ENCODE measurements at places on chromosomes 7 and 10. TPM values are rescaled to one million over a fixed set of nuclear protein-coding genes. Genes with fewer than 3 reads are reported as not detected.

TAS2R38 gene
- not detected for total RNA-seq

C7orf33 gene
- not detected for total RNA-seq

EEPD1 gene
- total RNA-seq = 1.4 TPM

KNDC1 gene
- not detected for total RNA-seq

HKDC1 gene
- 0.61 TPM for total RNA-seq

PON3 gene
- 0.40 TPM for total RNA-seq

DNAJB9 gene
- total RNA-seq = 11.5 TPM

DNA sequence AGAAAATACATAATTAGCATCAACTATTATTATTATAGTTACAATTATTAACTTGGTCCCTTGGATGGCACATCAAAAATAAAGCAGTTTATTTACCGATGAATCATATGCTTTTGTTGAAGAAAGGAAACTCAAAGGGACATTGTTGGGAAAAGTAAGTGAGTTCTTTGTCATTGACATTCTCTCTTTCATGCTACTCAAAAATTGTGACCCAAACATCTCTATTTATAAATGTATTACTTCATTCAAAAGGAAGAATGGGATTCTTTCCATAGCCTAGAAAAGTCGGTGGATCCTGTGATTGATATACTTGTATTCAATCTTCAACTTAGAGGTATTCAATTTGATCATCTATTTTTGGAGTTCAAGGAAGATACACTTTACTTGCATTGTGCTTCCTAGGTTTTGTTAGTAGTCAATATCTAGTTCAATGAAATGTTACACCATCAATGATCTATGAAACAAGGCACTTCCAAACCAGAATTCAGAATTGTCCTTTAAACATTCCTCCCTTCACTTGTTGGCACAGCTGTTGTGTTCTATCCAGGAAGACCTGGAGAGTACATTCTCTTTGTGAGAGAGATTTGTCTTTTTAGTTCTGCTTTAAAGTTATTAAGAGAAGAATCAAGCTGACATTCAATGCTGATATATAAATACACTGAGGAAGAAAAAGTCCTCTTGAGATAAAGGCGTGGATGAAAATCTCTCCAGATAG is 235.2 kb downstream of the TMEM26 start:
- no peaks in the 10 kb centered on the region for H3K4me1 ChIP-seq
- DNase-seq = no peak
- no peak overlapping the region for H3K4me3 ChIP-seq
- no peaks in the 10 kb centered on the region for H3K36me3 ChIP-seq
- no peak overlapping the region for H3K27ac ChIP-seq
- H3K27me3 ChIP-seq = peaks cover 3% of the 10 kb centered on the region

DNA sequence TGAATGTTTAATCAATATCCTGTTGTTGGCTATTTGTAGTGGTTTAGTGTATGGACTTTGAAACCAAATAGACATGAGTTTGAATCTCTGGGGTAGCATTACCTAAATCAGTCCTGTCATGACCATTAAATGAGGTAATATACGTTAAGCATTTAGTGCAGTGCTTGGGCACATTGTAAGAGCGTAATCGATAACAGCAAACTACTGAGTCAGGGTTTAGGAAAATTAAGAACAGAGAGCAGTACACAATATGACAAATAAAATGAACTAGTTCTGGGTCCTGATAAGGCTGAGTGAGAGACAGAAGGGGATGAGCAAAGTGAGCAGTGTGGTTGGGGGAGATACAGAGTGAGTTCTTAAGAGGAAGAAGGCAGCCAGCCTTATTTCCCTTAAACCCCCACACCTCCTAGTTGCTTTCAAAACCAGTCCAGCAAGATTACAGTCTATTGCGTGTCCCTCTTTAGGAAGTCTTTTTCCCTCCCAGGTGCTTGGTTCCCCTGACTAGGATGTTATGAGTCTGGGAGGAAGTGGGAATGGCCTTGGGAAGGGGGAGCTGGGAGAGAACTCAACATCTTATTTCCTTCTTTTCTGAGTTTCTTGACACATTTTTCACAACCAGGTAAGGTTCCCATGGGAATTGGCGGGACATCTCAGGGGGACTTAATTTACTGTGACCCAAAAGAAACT is 171.0 kb downstream of the SND1 start:
- no peaks in the 10 kb centered on the region for H3K27me3 ChIP-seq
- peaks cover 2% of the 10 kb centered on the region for H3K36me3 ChIP-seq
- no peak for DNase-seq

GRCh38 chr7:106313456-106313901 is 28.7 kb upstream of the NAMPT start:
- peaks cover 5% of the 10 kb centered on the region for H3K27me3 ChIP-seq
- no peak overlapping the region for H3K4me3 ChIP-seq
- no peak for DNase-seq

- peaks cover 34% of the 10 kb centered on the region for H3K4me1 ChIP-seq
- no peaks in the 10 kb centered on the region for H3K27me3 ChIP-seq
- peaks cover 31% of the 10 kb centered on the region for H3K36me3 ChIP-seq
- peak; percentile 52 for DNase-seq
- no peak overlapping the region for H3K4me3 ChIP-seq
Observed at GRCh38 chr7:36526863-36527548, 137.3 kb downstream of the ANLN start.

GRCh38 chr7:90351987-90352386 is 5.5 kb downstream of the GTPBP10 start:
- no peak overlapping the region for H3K4me3 ChIP-seq
- H3K27ac ChIP-seq = no peak overlapping the region
- peaks cover 61% of the 10 kb centered on the region for H3K36me3 ChIP-seq
- H3K27me3 ChIP-seq = no peaks in the 10 kb centered on the region
- no peak for DNase-seq

GRCh38 chr10:86310702-86311101 is 55.9 kb downstream of the GRID1 start:
- no peaks in the 10 kb centered on the region for H3K36me3 ChIP-seq
- no peak overlapping the region for H3K27ac ChIP-seq
- no peaks in the 10 kb centered on the region for H3K4me1 ChIP-seq
- H3K27me3 ChIP-seq = peaks cover 3% of the 10 kb centered on the region
- no peak for DNase-seq
- no peak overlapping the region for H3K4me3 ChIP-seq

DNA sequence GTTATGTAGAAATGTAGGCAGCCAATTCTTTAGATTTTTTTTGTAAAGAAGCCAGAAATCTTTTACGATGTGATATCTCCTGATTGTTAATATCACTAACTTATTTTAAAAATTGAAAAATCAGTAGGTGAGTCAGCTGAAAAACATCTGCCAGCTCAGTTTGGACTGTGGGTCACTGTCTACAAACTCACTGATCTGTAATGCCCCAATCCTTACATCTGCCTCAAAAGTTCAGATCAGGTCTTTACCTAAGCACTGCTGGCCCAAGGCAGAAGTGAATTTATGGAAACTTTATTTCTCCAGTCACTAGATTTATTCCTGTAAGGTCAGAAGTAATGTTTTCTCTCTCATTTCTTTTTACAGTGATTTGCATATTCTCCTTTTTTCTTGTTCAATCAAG is 31.0 kb upstream of the FAM13C start:
- no peaks in the 10 kb centered on the region for H3K4me1 ChIP-seq
- DNase-seq = no peak
- no peaks in the 10 kb centered on the region for H3K36me3 ChIP-seq
- H3K27me3 ChIP-seq = no peaks in the 10 kb centered on the region

- no peaks in the 10 kb centered on the region for H3K4me1 ChIP-seq
- no peaks in the 10 kb centered on the region for H3K36me3 ChIP-seq
- no peaks in the 10 kb centered on the region for H3K27me3 ChIP-seq
Observed at GRCh38 chr7:79786187-79786586, 332.7 kb upstream of the MAGI2 start.

DNA sequence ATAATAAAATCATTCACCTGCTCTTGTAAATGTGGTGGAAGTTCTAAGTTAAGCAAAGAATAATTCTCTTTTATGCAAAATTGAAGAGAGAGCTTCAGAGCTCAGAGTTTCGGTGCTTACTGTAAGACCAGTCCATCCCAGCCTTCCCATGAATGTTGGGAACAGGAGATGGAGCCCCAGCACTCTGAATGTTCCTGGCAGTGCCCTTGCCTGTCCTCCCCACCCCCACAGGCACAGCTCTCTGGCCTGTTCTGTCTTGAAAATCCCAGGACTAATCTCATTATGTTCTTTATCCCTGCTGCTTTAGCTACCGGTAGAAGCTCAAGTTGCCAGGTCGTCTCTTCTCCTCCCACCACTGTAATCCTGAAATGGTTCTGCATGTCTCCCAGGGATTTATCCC is 29.1 kb upstream of the LHFPL3 start:
- H3K4me1 ChIP-seq = no peaks in the 10 kb centered on the region
- no peak overlapping the region for H3K27ac ChIP-seq
- no peak overlapping the region for H3K4me3 ChIP-seq
- H3K27me3 ChIP-seq = no peaks in the 10 kb centered on the region

DNA sequence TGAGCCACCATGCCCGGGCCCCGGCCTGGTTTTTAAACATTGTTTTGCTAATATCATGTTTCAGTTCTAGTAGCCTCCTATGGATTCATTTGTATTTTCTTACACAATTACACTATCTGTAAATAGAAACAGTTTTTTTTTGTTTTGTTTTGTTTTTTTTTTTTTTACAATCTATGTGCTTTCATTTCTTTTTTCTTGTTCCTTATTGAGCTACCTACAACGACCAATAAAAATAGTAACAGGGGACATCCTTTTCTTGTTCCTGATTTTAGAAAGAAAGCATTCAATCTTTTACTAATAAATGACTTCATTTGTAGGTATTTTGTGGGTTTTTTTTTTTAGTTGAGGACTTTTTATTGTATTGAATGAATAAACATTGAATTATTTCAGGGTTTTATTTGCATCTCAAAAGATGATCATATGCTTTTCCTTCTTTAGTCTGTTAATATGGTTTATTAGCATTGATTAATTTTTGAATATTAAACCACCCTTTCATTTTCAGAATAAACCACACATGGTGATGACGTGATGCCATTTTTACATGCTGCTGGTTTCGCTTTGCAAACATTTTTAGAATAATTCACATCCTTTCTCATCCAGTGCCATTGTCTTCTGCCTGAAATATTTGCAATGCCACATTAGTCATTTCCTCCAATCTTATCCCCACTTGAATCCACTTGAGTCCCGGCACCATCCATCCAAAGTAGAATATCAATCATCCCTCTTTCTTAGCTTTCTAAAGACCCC is 18.1 kb upstream of the AKR1E2 start:
- DNase-seq = no peak
- H3K4me1 ChIP-seq = no peaks in the 10 kb centered on the region
- no peak overlapping the region for H3K27ac ChIP-seq
- peaks cover 7% of the 10 kb centered on the region for H3K27me3 ChIP-seq
- H3K4me3 ChIP-seq = no peak overlapping the region
- H3K36me3 ChIP-seq = no peaks in the 10 kb centered on the region

DNA sequence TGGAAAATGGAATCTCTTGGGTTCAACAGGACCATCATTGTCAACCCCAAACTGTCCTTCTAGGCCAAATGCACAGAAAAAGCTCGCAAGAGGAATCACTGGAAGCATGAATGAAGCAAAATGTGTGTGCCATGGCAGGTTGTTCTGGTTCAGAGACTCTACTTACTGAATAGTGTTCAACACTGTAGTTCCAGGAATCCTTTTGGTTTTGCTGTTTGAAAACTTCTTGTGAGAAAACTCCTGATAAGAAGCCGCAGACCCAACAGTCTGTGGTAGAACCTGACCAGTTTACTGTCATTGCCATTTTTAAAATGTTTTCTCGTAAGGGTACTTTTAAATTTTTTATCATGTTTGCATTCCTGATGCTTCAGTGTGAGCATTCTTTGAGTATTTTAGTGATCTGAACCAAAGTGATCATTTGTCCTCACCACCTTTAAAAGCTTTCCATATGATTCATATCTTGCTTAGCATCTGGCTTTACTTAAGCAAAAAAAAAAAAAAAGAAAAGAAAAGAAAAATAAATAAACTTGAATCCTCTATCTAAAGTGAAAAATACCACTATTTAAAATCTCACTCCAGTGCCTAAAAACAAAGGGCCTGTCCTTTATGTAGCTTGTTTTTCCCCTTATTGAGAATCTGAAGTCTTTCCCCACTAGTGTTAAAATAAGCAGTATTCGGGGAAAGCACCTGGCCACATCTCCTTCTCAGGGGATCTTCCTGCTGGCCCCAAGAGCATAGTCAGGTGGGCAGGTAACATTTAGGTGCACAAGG is 92.4 kb downstream of the WNT2 start:
- H3K27ac ChIP-seq = no peak overlapping the region
- H3K4me1 ChIP-seq = no peaks in the 10 kb centered on the region
- H3K27me3 ChIP-seq = peaks cover 2% of the 10 kb centered on the region
- no peak overlapping the region for H3K4me3 ChIP-seq
- no peaks in the 10 kb centered on the region for H3K36me3 ChIP-seq
- no peak for DNase-seq

GRCh38 chr7:18521945-18522566 is 26.5 kb downstream of the HDAC9 start:
- no peak for DNase-seq
- no peaks in the 10 kb centered on the region for H3K27me3 ChIP-seq
- peaks cover 1% of the 10 kb centered on the region for H3K36me3 ChIP-seq
- H3K4me1 ChIP-seq = peaks cover 9% of the 10 kb centered on the region
- H3K4me3 ChIP-seq = no peak overlapping the region
- H3K27ac ChIP-seq = peak overlapping the region; percentile 77

DNA sequence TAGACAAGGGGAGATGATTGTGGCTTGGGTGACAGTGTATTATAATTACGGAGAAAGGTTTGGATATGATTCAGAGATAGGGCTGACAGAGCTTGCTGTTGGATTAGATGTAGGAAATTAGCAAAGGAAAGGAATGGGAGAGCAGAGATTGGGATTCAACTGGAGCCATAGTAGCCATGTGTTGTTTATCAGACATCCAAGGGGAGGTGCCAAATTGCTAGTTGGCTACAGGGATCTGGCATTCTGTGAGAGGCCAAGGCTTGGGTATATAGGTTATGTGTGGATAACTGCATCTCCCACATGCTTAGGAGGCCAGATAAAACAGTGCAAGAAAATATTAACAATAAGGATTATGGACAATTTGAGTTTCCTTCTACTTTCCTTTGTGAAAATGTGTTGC is 34.9 kb downstream of the CSGALNACT2 start:
- no peak for DNase-seq
- peaks cover 27% of the 10 kb centered on the region for H3K4me1 ChIP-seq
- H3K4me3 ChIP-seq = no peak overlapping the region
- H3K36me3 ChIP-seq = peaks cover 75% of the 10 kb centered on the region

- H3K4me3 ChIP-seq = no peak overlapping the region
- peaks cover 3% of the 10 kb centered on the region for H3K4me1 ChIP-seq
- no peak for DNase-seq
- H3K27me3 ChIP-seq = no peaks in the 10 kb centered on the region
Observed at GRCh38 chr7:468681-469562, 50.7 kb downstream of the PDGFA start.

GRCh38 chr10:132322586-132323048 is 9.4 kb upstream of the LRRC27 start:
- H3K36me3 ChIP-seq = peaks cover 30% of the 10 kb centered on the region
- H3K4me1 ChIP-seq = peaks cover 53% of the 10 kb centered on the region
- no peak overlapping the region for H3K27ac ChIP-seq
- no peak overlapping the region for H3K4me3 ChIP-seq

Measured in activated CD8-positive, alpha-beta memory T cell treated with anti-CD3 and anti-CD28 coated beads, Interleukin-2, amount 10 ng/mL, durations not matched to agents 7 days and 5 days (primary cell).